ENCODE measurements at places on chromosomes 11 and 22.
A peak's percentile ranks its signal among the peaks of the same experiment; 100 is the strongest.

GRCh38 chr11:40037005-40037404 is 1422.4 kb downstream of the LRRC4C start:
- DNase-seq, result no peak

- DNase-seq, result no peak
Measured at GRCh38 chr22:35407362-35407761, 7.4 kb downstream of the MCM5 start.

DNA sequence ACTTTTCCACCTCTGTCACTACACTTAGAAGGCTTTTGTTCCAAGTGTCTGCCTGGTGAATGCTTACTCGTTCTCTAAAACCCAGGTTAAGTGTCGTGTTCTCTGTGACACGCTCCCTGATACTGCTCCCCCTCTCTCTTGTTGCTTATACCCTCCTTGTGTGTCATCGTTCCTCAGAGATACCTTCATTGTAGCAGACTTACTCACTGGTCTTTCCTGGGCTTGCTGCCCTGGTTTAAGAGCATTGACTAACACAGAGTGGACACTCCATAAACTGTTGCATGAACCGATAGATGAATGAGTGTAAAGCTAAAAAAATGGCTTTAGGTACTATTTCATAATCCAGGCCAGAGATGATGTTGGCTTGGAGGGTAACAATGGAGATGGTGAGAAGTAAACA is 171.3 kb downstream of the GRIK4 start:
- DNase-seq, result no peak

DNA sequence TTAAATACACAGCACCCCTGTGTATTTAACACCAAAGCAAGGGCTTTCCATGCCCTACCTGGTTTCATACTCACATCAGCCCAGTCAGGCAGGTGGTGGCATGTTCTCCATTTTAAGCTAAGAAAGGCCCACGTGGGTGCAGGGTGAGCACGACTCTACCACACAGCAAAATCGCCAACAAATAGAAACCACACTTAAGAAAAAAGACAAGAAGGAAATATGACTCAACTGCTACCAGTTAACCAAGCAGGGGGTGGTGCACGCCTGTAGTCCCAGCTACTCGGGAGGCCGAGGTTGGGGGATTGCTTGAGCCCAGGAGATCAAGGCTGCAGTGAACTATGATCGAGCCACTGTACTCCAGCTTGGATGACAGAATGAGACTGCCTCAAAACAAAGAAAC is 35.2 kb upstream of the TFIP11 start:
- no peak for DNase-seq

DNA sequence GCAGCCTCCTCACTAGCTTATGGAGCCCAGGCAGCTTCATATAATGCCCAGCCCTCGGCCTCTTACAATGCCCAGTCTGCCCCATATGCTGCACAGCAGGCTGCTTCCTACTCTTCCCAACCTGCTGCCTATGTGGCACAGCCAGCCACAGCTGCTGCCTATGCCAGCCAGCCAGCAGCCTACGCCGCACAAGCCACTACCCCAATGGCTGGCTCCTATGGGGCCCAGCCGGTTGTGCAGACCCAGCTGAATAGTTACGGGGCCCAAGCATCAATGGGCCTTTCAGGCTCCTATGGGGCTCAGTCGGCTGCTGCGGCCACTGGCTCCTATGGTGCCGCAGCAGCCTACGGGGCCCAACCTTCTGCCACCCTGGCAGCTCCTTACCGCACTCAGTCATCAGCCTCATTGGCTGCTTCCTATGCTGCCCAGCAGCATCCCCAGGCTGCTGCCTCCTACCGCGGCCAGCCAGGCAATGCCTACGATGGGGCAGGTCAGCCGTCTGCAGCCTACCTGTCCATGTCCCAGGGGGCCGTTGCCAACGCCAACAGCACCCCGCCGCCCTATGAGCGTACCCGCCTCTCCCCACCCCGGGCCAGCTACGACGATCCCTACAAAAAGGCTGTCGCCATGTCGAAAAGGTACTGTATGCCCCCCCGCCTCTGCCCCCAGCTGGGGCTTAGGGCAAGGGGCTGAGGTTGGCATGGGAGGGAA is 8.8 kb downstream of the RBM14 start:
- no peak for DNase-seq

DNA sequence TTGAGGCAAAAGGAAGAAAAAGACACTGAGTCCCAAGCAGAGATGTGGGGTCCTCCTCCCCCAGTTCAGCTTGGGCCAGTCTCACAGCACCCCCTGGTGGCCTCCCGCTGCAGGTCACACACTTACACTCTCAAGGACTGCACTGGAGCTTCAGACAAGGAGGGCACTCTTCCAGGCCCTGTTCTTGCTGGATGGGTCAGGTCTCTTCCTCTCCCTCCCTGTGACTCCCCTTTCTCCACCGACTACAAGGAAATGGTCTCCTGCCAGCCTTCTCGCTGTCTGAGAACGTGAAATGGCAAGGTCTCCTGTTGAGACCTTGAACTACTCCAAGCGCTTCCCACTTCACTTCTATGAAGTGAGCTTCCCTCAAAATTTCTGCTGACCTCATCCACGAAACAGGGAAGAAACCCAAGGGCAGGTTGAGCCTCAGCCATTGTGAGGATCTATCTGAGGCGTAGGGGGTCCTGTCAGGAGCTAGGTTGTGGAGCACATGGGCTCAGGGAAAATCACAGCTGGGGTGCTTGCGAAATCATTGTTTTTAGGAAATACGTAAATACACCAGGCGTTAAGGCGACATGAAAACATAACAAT is 11.2 kb upstream of the IGLL1 start:
- peak; percentile 28 for DNase-seq

- DNase-seq, result no peak
Measured at GRCh38 chr22:44611880-44612496, 90.0 kb upstream of the PRR5 start.

DNA sequence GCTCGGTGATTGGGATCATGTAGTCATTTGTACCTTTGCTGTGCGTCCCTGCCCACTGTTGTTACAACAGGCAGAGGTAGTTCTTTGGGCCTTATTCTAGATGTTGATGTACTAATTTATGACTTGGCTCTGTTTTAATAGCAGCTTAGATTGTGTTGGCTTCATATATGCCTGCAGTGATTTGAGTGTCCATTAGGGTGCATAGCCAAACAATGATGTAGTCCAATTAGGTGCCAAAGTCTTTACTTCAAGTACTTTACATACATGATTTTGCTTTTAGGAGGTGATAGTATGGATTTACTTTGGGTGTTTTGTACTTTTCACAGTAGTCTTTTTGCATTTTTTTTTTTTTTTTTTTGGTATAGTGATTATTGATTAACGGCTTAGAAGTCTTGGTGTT is 46.4 kb downstream of the PPP6R3 start:
- no peak for DNase-seq

GRCh38 chr11:78295347-78295746 is 106.6 kb downstream of the USP35 start:
- no peak for DNase-seq

- DNase-seq, result no peak
Measured at GRCh38 chr11:17076517-17077239, 789 bp downstream of the RPS13 start.

DNA sequence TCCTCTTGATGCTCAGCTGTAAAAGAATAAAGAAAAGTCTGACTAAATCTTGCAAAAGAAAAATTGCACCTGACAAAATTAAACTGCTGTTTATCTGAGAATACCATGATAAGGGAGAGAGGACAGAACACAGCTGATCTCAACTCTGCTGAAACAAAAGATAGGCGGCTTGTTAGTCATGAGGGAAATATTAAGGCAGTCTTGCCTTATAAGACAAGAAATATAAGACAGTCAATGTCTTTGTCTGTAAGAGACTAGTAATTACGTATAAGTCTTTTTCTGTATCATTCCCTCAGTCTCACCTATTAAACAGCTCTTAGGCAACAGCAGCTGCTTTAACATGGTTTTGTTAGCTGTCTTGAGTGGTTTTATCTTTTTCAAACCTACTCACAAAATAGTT is 296.6 kb downstream of the LUZP2 start:
- DNase-seq, result no peak

GRCh38 chr11:47955061-47955755 is 25.2 kb upstream of the PTPRJ start:
- no peak for DNase-seq

DNA sequence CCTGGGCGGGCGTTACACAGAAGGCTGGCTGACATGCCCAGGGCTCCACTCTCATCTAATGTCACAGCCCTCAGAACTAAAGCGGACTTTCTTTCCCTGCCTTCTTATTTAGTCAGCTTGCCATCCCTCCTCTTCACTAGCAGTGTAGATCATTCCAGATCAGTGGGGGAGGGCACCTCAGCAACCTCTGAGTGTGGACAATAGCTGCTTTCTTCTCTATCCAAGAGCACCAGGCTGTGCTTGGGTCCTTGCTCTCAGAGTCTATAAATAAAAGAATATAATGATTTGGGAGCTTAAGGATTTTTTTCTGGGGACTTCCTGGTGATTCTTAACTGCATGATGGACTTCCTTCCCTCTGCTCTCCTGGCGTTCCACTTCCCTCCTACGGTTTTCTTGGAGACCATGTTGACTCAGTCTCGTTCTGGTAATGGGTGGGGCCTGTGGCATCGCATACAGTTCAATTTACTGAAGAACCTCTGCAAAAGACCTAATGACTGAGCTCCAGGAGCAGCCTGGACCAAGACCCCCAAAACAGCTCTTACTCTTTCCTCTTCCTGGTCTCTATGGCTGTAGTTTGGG is 2.9 kb upstream of the HMBS start:
- no peak for DNase-seq

DNA sequence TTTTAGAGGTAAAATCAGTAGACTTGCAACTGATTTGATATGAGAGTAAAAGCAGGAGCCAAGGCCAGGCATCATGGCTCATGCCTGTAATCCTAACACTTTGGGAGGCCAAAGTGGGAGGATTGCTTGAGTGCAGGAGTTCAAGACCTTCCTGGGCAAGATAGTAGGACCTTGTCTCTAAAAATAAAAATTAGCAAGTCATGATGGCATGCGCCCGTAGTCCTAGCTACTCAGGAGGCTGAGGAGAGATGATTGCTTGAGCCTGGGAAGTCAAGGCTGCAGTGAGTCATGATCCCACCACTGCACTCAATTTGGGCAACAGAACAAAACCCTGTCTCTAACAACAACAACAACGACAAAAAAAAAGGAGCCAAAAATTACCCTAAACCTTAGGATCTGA is 13.5 kb downstream of the SGSM3 start:
- DNase-seq, result no peak

DNA sequence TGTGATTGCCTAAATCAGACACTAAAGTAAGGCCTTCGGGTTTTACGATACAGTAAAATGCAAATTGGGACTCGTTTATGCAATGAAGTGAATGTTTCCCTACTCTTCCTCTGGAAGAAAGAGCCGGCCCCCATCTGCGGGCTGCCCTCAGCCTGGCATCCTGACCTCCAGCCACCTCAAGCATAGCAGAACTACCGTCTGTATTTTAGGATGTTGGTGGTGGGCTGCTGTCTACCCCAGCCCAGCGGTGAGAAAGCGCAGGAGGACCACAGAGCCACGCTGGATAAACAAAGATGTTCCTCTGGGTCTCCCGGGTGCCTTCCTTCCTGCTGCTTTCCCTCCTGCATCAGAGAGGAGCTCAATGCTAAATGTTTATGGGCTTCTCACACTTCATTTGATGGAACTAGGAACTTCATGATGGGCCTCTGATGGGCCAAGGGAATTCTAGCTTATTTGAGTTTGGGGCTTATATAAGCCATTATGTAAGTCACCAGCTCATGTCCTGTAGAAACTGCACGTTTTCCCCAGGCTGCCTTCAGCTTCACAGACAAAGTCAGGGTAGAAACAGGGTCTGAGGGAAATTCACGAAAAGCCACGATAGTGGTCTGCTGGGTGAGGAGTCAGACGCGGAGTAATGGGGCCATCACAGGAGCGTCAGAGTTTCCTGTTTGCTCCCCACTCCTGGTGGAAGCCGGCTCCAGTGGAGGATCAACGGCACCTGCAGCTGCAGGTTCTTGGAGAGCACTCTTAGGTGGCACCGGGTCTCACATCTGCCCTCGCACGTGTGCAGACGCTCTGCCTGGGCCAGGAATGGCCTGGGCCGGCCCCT is 287.4 kb downstream of the BRD1 start:
- DNase-seq, result no peak

DNA sequence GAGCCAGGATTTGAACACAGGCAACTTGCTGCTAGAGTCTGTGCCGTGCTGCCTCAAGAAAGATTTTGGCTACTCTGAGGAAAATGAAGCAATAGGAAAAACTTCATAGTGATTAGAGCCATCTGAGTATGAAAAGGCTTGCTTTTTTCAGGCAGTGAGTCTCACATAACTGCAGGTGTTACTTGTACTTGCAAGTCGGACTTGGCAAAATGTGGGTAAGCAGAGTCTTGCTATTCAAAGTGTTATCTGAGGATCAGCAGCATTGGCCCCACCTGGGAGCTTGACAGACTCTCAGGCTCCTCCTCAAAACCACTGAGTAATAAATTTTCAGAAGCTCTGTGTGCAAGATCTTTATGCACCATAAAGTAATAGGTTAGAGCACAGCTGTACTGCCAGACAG is 18.1 kb downstream of the RNF141 start:
- no peak for DNase-seq

- no peak for DNase-seq
Measured at GRCh38 chr11:77402218-77402556, 71.7 kb downstream of the PAK1 start.

GRCh38 chr11:121067962-121068647 is 32.9 kb upstream of the TECTA start:
- DNase-seq, result no peak

- DNase-seq, result no peak
Measured at GRCh38 chr11:87518266-87518665, 480.5 kb downstream of the TMEM135 start.

DNA sequence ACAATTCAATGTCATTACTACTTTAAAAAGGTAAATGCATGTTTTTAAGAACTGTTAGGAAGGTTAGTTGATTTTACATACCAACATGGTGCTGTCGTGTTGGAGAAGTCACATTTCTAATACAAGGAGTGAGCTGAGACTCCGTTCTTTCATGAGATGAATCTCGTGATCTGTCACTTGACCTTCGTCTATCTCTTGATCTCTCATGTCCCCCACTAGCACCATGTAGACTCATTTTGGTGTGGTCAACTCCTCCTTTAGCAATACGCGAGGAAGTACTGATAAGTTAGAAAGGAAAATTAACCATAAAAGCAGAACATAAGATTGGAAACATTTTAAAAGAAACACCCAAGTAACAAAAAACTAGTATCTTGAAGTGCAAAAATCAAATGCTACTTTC is 41.5 kb downstream of the BTBD10 start:
- DNase-seq, result no peak

DNA sequence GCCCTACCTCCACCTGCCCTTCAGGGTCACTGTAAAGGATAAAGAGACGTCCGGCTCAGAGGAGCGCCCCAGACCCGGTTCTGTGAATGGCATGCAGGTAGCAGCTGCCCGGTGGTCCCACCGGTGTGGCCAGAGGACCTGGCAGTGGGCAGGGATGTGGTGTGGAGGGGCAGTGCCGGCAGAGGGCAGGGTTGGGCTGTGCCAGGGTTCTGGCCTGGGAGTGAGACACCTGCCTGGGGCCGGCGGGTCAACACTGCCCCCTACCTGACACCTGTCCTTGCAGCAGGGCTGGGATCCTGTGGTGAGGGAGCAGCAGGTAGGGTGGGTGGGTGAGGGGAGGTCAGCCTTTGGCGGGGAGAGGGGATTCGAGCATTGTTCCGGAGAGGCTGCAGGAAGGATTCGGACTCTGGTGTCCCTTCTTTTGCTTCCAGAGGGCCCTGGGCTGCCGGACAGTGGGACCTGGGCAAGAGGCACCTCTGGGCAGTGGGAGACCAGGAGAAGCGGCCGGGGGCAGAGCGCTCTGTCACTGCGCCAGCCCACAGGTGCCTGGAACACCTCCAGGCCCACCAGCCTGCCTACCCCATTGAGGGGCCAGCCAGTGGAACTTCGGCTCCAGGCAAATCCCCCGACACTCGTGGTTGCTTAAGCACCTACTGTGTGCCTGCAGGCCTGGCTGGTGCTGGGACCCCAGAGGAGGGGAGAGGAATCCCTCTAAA is 1.6 kb upstream of the PHLDA2 start:
- peak; percentile 48 for DNase-seq
